Stimulated activated CD4-positive, alpha-beta T cell treated with anti-CD3 and anti-CD28 coated beads, Interleukin-4, amount 100 ng/mL, for 4 hours (primary cell): ENCODE measurements at places on chromosomes 4 and X.

- DNase-seq = no peak
Measured at GRCh38 chr4:90503677-90504076, 376.5 kb downstream of the CCSER1 start.

DNA sequence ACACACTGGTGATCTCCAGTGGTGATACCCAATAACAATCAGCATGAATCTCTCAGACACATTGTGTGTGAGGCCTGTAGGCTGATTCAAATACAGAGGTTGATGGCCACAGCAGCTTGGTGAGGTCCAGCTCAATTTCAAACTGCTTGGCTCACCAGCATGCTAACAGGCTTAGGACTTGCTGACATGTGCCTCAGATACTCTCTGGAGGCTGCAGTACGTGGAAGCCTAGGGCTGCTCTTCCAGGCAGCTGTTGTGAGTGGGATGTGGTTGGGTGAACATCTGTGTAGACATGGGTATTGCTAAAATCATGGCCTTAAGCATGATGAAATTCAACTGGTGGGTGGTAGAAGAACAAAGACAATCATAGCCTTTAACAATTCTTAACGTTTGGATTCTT is 4.3 kb downstream of the CXCL9 start:
- DNase-seq = no peak

DNA sequence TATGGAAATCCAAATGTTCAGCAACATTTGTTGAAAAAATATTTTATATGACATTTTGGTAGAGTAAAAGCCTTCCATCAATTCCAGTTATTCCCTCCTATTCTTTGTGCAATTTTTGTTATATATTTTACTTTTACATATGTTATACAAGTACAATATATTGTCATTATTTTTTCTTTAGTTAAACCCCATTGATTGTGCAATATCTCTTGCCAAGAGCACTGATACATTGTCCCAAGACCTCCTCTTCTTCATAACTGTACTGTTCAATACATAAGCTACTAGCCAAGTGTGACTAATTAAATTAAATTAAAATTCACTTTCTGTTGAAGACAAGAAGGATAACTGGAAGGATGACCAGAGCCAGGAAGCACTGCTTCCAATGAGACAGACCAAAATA is 527.5 kb downstream of the TMA16 start:
- DNase-seq = no peak

DNA sequence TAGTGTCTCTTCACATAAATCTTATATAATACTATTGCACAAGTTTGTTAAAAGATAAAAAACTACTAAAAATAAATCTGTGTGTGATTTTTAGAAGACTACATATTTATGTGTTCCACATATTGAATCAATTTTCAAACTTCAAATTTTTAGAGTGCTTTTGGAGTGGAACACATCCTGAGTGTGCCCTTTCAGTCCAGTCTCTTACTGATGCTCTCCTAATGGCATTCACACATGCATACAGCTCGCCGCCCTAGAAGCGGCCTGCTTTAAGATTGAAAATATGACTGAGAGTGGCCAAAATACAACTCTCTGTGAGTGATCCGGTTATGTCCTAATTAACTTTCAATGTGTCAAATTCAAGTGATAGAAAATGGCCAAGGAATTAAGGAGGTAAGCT is 628.8 kb downstream of the ANKRD50 start:
- no peak for DNase-seq

- DNase-seq = no peak
Measured at GRCh38 chr4:86910369-86910768, 18.1 kb upstream of the C4orf36 start.

DNA sequence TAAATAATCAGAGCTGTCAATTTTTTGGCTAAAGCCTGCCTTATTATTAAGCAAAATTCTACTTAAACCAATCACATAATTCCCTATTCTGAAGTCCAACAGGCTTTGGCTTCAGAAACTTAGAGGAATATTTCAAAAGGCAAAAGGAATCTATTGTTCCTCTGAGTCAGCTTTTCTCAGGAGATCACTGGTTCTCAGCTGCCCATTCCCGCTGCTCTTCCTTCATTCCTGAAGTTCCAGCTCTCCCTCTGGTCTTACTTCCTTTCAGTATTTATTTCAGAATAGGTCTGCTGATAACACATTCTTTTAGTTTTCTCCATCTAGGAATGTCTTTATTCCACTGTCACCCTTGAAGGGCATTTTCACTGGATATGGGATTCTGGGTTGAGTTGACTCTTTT is 133.7 kb downstream of the SOWAHB start:
- no peak for DNase-seq

DNA sequence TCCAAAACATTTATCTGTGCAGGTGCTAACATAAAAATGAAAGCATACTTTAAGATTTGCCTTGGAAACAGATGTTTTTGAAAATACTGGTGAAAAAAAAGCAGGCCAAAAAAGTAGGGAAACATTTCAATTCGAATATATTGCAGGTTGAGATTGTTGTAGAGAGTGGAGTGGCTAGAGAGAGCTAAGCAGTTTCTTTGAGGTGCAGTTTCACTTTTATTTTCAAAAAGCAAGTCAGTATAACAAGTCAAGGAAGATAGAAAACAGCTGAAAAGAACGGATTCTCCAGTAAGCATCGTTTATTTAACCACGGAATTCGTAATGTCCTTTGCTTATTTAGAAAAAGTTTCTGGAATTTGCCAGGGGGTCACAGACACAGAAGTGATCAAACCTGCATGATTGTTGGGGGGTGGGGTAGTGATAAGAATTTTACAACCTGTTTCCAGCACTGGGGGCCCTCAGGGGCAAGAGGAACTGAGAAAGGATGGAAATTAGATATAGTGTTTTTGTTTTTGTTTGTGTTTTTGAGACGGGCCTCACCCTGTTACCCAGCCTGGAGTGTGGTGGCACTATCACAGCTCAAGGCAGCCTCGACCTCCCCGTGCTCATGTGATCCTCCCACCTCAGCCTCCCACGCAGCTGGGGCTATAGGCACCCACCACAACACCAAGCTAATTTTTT is 175.0 kb downstream of the TENM3 start:
- DNase-seq = no peak

- DNase-seq = no peak
Measured at GRCh38 chrX:112785344-112785743, 55.3 kb downstream of the AMOT start.

DNA sequence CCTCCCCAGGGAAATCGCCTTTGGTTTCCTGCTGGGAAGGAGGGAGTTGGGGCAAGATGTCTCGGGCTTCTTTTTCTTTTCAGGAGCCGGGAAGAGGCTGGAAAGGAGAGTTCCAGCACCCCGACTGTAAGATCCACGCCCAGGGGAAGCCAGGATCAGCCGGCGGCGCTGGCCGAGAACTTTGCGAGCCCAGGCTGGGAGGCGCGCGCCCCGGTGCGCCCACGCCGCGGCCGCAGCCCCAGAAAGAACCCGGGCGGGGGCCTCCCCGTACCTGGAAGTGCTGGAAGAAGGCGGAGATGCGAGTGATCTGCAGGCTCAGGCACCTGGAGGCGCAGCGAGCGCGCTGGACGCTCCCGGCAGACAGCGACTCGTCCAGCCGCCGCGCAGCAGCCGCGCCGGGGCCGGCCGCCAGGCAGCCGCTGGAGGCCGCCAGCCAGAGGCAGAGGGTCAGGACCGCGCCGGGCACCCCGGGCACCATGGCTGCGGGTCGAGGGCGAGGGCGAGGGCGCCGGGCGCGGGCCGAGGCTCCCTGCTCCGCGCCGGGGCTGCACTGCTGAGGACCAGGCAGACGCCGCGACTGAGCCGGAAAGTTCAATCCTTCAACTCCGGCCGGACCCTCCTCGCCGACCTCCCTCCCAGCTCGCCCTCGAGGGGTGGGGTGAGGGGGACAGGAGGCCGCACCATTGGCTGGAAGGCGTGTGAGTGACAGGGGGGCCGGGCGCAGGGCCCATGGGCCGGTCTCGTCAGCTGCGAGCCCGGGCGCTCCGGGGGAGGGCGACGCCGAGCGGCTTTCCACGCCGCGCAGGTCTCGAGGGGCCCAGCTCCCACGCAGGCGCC is at the start of gene ANOS1:
ANOS1 (minus strand) TSS at position 579 of the 837 bp plus-strand sequence; CDS start at position 478, 101 bp downstream.
- DNase-seq = no peak

DNA sequence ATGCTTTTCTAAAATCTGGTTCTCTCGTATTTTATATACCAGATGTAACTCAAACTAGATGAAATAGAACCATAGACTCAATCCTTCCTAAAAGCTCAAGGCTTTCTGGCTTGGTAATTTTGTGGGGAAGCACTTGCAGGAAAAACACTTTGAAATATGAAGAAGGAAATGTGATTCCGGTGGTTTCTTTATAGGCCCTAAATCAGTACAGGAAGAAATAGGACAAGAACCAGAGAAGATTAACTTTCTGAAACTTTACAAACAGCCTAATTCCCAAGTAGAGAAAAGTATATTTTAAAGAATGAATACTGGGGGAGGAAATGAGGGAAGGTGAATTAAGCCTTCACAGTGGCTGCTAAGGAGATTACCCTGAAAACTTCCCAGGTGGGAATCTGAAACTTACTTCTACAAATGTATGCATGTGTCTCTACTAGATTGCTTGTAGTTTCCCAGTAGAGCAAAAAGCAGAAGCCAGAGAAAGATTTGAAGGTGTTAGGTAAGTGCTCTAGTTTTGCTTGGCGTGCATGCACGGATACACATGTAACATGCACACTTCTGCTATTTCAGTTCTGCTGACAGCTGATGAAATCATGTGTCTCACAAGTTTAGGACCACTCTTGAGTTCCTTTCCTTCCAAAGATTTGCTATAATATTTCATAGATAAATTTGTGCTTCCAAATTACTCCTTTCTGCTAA is 92.1 kb downstream of the AFF1 start:
- DNase-seq = no peak

DNA sequence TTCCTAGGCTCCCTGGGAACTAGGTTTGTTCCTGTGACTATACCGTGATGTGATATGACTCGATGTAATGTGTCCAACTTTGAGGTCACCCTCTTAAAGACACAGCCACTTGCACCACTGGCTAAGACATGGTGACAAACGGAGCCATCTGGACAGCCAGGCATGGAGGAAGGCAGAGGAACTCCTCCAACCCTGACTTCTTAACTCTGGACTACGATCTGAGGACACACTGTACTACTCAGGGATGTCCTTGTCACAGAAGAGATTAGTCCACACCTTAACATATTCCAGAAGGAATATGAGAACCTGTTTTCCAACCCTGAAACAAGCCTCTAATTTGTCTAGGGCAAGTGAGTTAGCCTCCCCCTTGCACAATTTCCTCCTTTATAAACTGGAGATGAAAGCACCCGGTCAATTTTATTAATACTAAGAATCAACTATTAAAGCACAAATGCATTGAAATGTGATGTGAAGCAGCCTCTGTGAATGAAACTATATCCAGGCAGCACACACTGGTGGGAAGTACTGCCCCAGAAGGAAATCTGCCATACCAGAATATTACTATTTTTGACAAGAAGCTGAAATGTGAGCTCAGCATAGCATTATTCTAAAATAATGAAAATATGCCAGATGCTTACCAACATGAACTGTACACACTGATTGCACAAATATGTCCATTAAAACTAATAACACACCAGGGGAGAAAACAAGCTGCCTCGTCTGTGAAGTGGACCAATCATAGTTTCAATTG is 47.3 kb downstream of the TSPAN5 start:
- DNase-seq = no peak

DNA sequence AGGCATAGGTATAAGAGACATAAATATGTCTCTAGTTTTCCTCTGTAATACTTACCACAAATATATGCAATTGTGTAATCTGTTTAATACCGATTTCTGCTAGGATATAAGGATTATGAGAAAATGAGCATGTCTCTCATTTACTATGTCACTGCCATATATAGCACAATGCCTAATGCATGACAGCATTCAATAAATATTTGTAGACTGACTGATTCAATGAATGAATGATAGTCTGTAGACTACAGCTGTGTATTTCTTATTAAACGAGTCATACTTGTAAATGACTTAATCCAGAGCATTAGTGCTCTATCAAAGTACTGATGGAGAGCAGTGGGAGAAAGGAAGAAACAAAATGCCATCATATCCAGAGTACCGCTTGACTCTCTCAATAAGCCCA is 175.6 kb downstream of the PPP3CA start:
- DNase-seq = no peak

DNA sequence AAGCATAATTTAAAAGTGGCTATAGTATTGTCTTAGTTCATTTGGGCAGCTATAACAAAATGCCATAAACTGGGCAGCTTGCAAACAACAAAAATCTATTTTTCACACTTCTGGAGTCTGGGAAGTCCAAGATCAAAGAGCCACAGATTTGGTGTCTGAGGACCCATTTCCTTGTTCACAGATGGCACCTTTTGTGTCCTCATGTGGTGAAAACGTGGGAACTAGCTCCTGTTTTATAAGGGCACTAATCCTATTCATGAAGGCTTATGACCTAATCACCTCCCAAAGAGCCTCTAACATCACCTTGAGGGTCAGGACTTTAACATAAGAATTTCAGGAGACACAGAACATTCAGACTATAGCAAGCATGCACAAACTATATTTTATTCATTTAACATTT is 126.5 kb upstream of the WDFY3 start:
- no peak for DNase-seq

- no peak for DNase-seq
Measured at GRCh38 chrX:123846577-123847038, 13.2 kb upstream of the XIAP start.

- DNase-seq = no peak
Measured at GRCh38 chr4:16760617-16761363, 137.7 kb downstream of the LDB2 start.

- DNase-seq = no peak
Measured at GRCh38 chr4:87375719-87376291, 15.2 kb downstream of the HSD17B11 start.

- DNase-seq = no peak
Measured at GRCh38 chrX:110851780-110852179, 56.2 kb upstream of the CHRDL1 start.

- DNase-seq = no peak
Measured at GRCh38 chrX:73842541-73843234, 279.7 kb downstream of the CHIC1 start.

DNA sequence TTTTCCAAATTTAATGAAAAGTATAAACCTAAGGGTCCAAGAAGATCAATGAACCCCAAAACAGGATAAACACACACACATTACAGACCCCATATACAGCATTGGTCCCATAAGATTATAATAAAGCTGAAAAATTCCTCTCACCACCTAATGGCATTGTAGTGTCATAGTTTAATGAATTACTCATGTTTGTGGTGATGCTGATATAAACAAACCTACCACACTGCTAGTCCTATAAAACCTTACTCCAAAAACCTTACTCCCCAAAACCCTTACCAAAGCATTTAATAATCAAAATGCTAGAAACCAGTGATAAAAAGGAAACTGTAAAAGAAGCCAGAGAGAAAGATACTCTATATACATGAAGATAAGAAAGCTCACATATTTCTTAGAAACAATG is 148.1 kb upstream of the SH3RF1 start:
- no peak for DNase-seq

- no peak for DNase-seq
Measured at GRCh38 chr4:45846016-45846415, 277.8 kb downstream of the GABRG1 start.

GRCh38 chrX:774536-774935 is 143.9 kb downstream of the SHOX start:
- DNase-seq = no peak

GRCh38 chr4:83561381-83561780 is 25.5 kb downstream of the GPAT3 start:
- no peak for DNase-seq
